ENCODE measurements at places on chromosomes 2 and 18. TPM values are rescaled to one million over a fixed set of nuclear protein-coding genes. Genes with fewer than 3 reads are reported as not detected.

- DNase-seq: no peak
Observed at GRCh38 chr2:85589982-85590791, 5.4 kb upstream of the RNF181 start.

GRCh38 chr2:27378096-27378808, 2.3 kb downstream of the ZNF513 start:
- DNase-seq: peak; percentile 72

DNA sequence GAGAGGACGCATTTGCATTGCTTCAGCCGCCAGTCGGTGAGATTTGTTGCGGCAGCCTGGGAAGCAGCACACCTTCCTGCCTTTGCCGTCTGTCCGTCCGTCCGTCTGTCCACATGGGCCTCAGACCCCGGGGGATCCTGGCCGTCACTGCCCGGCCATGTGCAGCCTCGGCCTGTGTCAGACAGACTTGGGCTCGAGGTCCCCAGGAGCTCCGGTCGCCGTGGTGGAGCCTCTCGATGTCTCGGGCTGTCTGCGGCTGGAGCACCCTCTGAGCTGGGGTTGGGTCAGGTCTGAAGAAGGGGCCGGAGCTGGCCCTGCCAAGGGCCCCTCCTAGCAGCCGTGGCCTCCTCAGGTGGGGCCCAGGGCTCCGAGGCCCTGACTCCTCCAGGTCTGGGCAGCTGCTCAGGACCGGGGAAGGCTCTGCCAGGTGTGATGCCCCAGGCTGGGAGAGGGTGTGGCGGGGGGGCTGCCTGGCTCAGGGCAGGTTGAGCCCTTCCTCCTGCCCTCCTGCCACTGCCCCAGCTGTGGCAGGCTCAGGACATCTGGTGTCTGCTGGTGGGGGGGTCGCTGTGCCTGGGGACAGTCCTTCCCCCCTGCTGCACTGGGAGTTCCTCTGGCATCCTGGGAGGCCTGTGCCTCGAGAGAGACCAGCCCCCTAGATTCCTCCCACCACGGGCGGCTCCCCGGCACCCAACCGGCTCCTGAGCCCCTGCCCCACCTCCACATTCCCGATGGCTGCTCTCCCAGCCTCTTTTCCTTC, 11.8 kb downstream of the NEU4 start:
- peak; percentile 49 for DNase-seq

GRCh38 chr2:191756761-191757160, 78.8 kb downstream of the NABP1 start:
- DNase-seq: no peak

DNA sequence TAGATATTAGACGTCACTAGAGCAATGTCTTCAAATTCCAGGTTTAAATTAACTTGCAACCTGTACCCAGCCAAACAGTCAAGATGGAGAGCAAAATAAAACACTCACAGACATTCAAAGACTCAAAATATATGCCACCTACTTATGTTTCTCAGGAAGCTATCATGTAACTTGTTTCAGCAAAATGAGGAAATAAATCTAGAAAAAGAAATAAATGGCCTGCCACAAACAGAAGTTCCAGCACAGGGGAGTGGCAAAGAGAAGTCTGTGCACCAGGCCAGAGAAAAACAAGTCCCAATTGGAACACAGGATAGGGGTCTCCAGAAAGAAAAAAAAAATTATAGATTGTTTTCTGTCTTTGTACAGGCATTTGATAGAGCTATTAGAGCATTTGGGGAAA, 96.7 kb downstream of the LRP2 start:
- DNase-seq: no peak

DNA sequence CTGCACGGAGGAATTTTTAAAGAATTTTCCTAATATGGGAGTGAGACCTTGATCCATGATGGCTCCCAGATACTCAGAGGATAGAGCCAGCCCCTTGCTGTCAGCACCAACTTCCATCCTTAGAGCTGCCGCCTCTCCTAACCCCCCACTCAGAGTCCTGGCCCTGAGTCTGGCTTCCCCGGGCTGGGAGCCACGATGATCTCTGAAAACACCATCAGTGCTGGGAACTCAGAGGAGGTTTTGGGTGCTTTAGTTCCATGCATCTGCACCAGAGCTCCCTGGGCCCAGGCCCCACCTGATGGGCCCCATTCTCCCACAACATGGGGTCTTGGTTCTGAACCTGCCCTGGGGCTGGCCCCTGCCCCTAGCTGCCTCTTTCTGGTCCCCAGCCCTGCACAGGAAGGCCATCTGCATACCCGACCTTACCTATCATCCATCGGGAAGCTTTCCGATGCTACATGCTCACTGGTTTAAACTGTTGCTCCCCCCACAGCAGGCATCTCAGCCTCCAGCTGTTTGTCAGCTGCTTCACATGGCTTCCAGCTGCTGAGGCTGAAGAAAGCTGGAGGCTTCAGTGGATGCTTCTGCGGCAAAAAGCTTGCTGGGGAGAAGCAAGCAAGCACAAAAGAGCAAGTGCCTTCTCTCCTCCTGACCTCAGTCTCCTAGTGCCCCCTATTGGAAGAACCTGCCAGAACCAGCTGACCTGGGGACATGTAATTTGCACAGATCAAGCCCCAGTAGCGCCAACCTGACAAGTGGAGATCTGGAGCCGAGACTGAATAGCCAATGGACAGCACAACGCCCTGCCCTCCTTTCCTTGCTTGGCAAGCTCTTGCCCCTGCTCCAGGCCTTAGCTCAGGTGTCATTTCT, 24.2 kb upstream of the RHOB start:
- peak; percentile 82 for DNase-seq

- DNase-seq: peak; percentile 47
Observed at GRCh38 chr2:75553935-75554531, 6.7 kb downstream of the EVA1A start.

PXDN gene
- total RNA-seq: 212 TPM

KCNG3 gene
- total RNA-seq: 0.77 TPM

DPP4 gene
- 0.46 TPM for total RNA-seq
